ENCODE measurements at places on chromosomes 1 and 21. TPM values are rescaled to one million over a fixed set of nuclear protein-coding genes. Genes with fewer than 3 reads are reported as not detected.

DNA sequence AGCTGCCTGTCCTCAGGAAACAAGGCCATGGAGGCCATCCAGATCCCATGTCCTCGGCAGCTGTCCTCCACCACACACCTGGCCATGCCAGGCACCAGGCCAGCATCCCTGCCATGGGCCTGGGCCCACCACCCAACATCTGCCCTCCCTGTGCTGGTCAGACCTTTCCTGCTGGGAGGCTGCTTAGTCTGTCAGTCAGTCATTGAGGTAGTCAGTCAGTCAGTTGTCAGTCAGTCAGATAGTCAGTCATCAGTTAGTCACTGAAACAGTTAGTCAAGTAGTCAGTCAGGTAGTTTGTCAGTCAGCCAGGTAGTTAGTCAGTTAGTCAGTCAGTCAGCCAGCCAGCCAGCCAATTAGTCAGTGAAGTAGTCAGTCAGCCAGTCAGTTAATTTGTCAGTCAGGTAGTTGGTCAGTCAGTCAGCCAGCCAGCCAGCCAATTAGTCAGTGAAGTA lies 17.2 kb downstream of the KRTAP10-1 start:
- H3K4me3 ChIP-seq: no peak overlapping the region
- H3K27ac ChIP-seq: no peak overlapping the region
- H3K36me3 ChIP-seq: no peaks in the 10 kb centered on the region
- DNase-seq: no peak

GRCh38 chr1:164914208-164914607 lies 355.2 kb downstream of the PBX1 start:
- no peaks in the 10 kb centered on the region for H3K36me3 ChIP-seq
- no peaks in the 10 kb centered on the region for H3K27me3 ChIP-seq

DNA sequence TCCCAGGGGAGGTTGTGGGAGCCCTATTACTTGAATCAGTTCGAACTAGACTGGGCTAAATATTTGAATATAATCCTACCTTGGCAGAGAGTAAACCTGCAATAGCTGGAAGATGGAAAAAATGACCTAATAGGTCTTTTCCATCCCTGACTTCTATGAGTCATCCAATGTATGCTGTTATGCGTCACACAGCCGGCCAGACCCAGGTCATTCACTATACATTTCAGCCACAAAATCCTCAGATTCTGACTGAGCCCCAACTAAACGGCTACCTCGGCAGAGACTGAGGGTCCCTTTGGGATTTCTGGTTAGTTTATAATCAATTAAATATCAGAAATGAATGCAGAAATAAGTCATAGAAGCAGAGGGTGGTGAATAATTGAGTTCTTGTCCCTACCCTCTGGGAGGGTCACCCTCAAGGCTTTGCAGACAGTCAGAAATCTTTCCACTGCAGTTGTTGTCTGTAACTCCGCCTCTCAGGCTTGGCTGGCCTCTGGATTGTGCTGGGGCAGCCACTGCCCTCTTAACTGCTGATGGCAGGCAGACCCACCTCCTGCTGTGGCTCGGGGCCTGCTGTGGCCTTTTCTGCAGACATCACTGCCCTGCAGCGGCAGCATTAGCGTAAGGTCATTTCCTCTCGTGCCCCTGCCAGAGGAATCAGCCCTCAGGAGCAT lies 240.5 kb downstream of the TGFB2 start:
- H3K36me3 ChIP-seq: no peaks in the 10 kb centered on the region
- no peaks in the 10 kb centered on the region for H3K27me3 ChIP-seq
- no peak overlapping the region for H3K27ac ChIP-seq
- no peak overlapping the region for H3K4me3 ChIP-seq
- peaks cover 25% of the 10 kb centered on the region for H3K4me1 ChIP-seq

- H3K27ac ChIP-seq: peak overlapping the region; percentile 90
- H3K4me3 ChIP-seq: no peak overlapping the region
- no peaks in the 10 kb centered on the region for H3K36me3 ChIP-seq
- H3K4me1 ChIP-seq: peaks cover 78% of the 10 kb centered on the region
- DNase-seq: peak; percentile 95
These were observed 78.6 kb downstream of the MAN1C1 start for GRCh38 chr1:25695090-25695770.

- H3K36me3 ChIP-seq: no peaks in the 10 kb centered on the region
- no peaks in the 10 kb centered on the region for H3K4me1 ChIP-seq
- no peak for DNase-seq
- no peak overlapping the region for H3K4me3 ChIP-seq
These were observed 17.1 kb upstream of the C1orf87 start for GRCh38 chr1:60090655-60091054.

DNA sequence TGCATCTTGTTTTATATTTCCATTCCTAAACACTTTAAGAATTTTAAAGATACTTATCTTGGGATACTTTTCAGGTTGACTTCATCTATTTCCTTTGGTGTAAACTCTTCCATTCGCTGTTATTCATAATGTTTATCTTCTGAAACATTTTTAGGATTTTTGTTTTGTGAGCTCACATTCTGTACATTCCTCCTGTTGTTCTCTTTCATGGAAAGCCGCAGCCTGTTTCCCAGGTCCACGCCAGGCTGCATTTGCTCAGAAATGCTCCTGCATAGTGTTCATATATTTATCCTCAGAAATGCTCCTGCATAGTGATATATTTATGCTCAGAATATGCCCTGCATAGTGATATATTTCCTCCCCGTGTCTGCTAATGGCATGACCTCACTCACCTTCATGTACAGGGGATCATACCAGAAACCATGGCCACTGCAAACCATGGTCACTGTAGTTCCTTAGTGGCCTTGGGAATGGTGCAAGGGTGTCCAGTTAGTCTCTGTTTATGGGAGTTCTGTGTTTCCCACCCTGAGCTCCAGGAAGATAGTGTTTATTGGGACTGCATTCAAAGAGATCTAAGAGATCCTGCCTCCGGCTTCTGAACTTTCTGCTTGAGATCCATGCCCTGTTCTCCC lies 153.9 kb upstream of the GREM2 start:
- H3K4me3 ChIP-seq: no peak overlapping the region
- no peak for DNase-seq
- H3K27me3 ChIP-seq: no peaks in the 10 kb centered on the region
- no peaks in the 10 kb centered on the region for H3K36me3 ChIP-seq

GRCh38 chr1:116164150-116164549 lies 53.0 kb downstream of the MAB21L3 start:
- no peak overlapping the region for H3K4me3 ChIP-seq
- H3K27me3 ChIP-seq: no peaks in the 10 kb centered on the region
- H3K36me3 ChIP-seq: no peaks in the 10 kb centered on the region
- H3K4me1 ChIP-seq: peaks cover 34% of the 10 kb centered on the region
- DNase-seq: peak; percentile 89

DNA sequence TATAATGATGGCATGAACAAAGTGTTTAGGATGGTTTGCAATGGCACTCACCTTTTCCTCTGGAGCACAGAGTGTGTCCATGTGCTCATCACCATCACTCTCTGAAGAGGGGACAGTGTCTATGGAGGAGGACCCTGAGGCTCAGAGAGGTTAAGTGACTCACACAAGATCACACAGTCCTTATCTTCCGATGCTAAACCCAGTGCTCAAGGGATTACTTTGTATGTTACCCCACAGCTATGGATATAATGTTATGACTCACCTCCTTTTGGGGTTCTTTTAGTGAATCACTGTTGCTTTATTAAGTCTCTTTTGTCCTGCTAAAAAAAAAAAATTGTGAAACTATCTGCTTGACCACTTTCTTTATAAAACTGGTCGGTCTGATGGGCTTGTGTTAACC lies 67.6 kb downstream of the TENT5C start:
- no peak for DNase-seq
- no peak overlapping the region for H3K27ac ChIP-seq
- no peaks in the 10 kb centered on the region for H3K27me3 ChIP-seq
- peaks cover 13% of the 10 kb centered on the region for H3K4me1 ChIP-seq

DNA sequence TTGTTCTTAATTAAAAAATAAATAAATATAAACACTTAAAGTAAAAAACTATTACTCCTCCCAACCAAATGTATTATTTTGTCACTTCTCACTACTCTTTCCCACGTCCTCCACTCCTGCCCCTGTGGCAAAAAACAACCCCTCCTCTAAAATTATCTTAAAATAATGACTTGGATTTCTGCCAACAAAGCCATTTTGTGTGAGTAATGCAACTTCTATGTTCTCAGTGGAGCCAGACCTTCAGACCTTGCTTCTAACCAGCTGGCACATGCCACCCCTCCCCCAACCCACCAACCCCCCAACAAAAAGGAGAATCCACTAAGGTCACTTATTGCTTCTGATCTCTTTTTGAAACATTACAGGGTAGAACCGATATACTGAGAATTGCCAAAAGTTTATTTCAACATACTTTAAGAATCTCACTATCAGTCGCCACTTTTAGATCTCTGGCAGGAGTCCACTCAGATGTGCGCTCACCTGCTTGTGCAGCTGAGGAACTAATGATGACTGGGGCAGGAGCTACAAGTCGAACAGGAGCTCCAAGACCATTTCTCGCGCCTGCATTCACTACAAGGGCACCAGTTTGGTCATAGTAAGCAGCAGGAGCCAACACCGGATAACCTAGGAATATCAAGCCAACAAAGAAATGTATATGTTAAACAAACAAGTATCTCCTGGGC lies 58.3 kb upstream of the SDC3 start:
- H3K27ac ChIP-seq: peak overlapping the region; percentile 35
- H3K4me1 ChIP-seq: peaks cover 32% of the 10 kb centered on the region
- no peak for DNase-seq
- no peak overlapping the region for H3K4me3 ChIP-seq

- H3K4me3 ChIP-seq: no peak overlapping the region
- no peaks in the 10 kb centered on the region for H3K36me3 ChIP-seq
- H3K27ac ChIP-seq: no peak overlapping the region
- H3K4me1 ChIP-seq: peaks cover 12% of the 10 kb centered on the region
These were observed 6.7 kb downstream of the MPL start for GRCh38 chr1:43344267-43344850.

Gene FCRL6
- 0.45 TPM for total RNA-seq

Gene TSPEAR
- total RNA-seq: 0.23 TPM

Gene RNU1-1
- total RNA-seq: under 0.01 TPM

Gene VASH2
- 8.3 TPM for total RNA-seq

Gene SGIP1
- 9.1 TPM for total RNA-seq

Gene S100A8
- total RNA-seq: 10.8 TPM

All from esophagus muscularis mucosa (tissue), 4 donors.